ENCODE measurements at places on chromosomes 6 and 20.

GRCh38 chr6:107061125-107062020 is 33.4 kb downstream of the MTRES1 start:
- DNase-seq: no peak

- peak; percentile 42 for DNase-seq
These were observed 139.7 kb downstream of the PAK5 start for GRCh38 chr20:9699181-9699580.

- DNase-seq: no peak
These were observed 5.8 kb downstream of the OLIG3 start for GRCh38 chr6:137488150-137489045.

GRCh38 chr20:45049438-45049837 is 51.5 kb downstream of the KCNS1 start:
- DNase-seq: no peak

- peak; percentile 75 for DNase-seq
These were observed 23.6 kb downstream of the VPS52 start for GRCh38 chr6:33247977-33248642.

DNA sequence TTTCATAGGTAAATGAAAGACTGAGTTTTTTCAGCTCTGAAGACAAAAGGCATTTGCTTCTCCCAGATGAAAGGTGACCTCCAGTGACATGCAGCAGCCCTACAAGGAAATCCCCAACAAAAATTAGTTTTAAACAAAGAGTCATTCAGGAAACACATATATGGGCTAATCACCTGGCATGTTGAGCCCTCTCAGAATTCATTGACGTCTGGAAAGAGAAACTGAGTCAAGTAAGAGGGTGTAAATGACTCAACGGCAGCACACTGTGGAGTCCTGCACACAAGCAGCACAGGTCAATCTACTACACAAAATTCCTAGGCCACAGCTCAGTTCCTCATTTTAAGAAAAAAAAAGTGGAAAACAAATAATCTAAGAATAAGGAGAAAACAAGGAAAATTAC is 592.3 kb downstream of the EPHA7 start:
- DNase-seq: no peak

DNA sequence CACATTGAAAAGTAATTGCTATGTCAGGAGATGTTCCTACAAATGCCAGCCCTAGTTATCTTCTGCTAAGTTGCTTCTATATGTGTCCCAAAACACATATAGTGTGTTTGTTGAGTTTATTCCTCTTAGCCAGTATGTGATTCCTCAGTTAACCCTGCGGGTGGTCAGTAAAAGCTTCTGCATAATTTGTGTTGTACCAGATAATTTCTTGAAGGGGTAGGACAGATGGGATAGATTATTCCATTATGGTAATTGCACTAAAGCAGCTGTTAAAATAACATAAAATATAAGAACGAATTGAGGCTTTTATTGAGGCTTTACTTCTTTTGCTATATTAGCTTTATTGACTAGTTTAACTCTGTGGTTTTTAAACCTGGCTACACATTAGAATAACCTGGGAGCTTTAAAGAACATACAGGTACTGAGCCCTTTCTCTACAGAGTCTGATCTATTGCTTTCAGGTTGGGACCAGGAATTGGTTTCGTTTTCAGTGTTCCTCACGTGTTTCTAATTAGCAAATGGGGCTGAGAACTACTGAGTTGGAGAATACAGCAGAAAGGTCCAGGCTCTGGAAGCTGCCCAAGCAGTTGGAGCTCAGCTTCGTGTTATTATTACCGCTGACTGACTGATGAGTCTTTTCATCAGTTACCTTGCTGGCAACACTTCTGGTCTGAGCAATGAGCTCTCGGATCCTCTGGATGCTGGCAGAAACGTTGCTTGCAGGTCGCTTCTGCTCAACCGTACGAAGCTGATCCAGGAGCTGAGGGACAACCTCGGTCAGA is 56.9 kb downstream of the FAM229B start:
- DNase-seq: no peak

GRCh38 chr6:105258816-105259215 is 79.0 kb upstream of the POPDC3 start:
- DNase-seq: no peak

- DNase-seq: peak; percentile 53
These were observed 114.1 kb upstream of the HDDC2 start for GRCh38 chr6:125415913-125416312.

- DNase-seq: no peak
These were observed 50.6 kb upstream of the FUCA2 start for GRCh38 chr6:143562143-143562542.

DNA sequence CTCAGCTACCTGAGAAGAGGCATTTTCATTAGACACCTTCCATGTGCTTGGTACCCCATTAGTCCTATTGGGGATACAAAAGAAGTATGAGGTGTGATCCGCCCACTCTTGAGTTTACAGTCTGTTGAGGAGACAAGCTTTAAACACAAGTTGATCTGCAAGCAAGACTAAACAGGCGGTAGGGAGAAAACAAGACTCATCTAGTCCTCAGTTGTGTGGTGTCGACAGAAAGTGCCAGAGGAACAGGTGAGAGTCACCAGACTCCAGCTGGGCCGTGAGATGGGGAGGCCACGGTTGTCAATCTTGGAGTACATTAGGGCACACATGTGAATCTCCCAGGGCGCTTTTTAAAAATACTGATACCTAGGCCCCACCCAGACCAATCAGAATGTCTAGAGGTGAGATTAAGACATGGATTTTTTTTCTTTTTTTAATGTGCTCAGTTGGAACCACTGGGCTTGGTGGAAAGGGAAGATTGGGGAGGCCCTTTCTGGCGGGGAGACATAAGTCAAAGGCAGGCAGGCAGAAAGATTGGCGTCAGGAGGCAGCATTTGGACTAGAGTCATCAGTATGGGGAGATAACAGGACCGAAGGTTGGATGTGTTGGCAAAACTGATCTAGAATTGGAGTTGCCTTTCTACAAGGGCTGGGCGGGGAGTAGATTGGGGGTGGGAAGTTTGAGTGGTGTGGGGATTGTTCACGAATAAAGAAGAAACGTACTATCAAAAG is 10.4 kb downstream of the E2F3 start:
- no peak for DNase-seq

DNA sequence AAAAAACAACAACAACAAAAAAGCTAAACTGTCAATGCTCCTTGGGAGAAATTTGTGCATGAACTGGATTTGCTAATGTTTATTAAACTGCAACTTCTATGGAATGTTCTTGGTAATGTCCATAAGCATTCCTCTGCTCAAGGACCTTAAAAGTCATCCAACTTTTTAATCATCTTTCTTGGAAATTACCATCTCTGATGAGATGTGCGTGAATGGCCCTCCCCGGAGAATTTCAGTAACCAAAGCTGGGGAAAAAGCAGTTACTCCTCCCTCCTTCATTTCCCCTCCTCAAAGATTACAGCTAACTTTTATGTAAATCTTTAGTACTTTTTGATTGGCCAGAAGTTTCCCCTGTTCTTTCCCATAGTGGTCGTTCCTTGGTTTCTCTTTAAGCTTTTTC is 5.2 kb downstream of the TBCC start:
- DNase-seq: no peak

DNA sequence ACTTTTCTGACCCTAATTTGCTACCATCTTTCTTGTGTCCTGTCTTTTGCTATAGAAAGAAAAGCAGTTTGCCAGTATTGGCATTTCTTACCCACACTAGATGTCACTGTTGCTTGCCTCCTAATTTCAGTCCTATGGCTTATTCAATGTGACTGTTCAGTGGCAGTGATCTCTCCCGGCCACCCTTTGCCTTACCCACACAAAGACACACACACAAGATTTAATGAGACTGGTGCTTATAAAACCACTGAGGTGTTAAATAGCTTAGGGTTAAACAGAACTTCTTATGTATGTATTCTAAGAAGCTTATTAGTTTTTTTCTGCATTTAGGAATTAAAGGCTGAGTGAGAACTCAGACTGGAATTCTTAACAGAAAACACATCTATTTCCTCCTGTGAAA is 233.6 kb upstream of the ASCC3 start:
- DNase-seq: peak; percentile 30

DNA sequence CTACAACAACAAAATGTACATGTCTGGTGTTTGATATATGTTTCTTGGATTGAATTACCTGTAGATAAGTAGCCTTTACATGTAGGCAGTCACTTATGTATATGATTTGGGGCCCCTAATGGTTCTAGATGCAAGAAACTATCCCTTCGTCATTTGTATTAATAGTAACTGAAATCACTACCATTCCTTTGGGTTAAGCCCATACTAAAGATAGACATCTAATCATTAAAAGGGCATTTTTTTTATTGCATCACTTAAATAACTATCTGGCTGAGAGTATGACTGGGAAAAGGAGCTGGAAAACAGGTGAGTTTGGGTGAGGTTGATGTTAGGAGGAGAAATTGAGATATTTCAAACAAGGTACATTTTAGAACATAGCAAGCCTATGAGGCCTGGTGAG is 213.5 kb upstream of the PLN start:
- DNase-seq: no peak

DNA sequence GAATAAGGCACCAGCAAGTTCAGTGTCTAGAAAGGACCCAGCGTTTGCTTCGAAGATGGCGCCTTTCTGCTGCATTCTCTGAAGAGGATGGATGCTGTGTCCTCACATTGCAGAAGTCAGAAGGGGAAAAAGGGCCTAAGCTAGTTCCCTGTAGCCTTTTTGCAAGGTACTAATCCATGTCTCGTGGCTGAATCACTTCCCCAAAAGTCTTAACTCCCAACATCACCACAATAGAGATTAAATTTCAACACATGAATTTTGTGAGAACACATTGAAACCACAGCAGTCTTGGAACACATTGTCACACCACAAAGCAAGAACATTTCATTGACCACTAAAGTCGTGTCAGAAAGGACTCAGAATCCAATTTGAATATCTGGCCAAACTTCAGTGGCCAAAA is 42.1 kb downstream of the KLHL31 start:
- DNase-seq: peak; percentile 83

DNA sequence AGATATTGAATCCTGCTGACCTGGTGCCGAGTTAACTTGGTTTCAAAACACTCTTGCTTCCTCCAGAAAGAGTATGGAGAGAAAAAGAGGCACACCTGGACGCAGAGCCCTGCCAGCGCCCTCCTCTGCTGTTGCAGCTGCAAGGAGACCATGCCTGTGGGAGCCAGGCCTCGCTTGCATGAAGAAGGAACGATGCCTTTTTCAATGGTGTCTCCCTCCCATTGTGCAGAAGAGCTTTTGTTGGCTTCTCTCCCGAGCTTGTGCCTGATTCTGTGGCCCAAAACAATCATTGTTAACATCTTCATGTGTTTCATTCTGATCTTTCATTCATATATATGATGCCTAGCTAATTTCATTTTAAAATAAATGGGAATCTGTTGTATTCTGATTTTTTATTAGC is 98.1 kb downstream of the FAM120B start:
- DNase-seq: no peak

DNA sequence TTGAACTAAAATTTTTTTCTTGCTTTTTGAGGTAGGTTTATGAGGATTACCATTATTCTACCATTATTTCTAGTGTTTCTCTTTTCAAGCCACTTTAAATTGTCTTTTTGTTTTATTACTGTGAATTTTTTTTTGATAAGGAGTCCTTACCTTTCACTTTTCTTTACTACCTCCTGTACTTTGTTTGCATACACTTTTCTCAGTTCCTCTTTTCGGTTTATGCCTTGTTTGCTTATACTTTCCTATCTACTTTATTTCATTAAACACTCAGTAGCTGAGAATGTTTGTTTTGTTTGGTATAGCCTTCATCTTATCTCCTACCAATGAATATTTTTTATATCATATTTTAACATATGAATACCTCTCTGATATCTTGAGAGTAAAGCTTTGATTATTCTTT is 147.9 kb downstream of the TFAP2B start:
- no peak for DNase-seq

- no peak for DNase-seq
These were observed 56.9 kb upstream of the TIAM2 start for GRCh38 chr6:154938221-154938580.

DNA sequence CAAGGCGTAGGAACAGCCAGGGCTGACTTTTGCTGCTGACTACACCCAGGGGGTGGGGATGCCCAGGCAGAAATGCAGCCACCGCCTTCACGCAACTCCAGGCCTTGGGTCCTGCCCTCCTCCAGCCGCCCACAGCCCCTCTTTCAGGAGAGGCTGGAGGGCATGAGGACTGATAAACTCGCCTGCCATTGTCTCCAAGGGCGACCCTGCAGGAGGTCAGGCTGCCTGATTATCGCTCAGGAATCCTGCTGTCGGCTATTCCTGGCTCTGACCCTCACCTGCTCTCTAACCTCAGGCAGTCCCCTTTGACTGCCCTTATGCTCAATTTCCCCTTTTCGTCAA is 62.0 kb upstream of the HDDC2 start:
- DNase-seq: no peak

- peak; percentile 95 for DNase-seq
These were observed 188.2 kb upstream of the PREP start for GRCh38 chr6:105591053-105591452.

GRCh38 chr6:127299522-127300240 is 33.0 kb downstream of the RNF146 start:
- DNase-seq: no peak

- DNase-seq: peak; percentile 31
These were observed 82.3 kb upstream of the CD83 start for GRCh38 chr6:14035071-14035847.

GRCh38 chr6:77619114-77619513 is 33.7 kb upstream of the MEI4 start:
- DNase-seq: no peak

GRCh38 chr6:157533048-157533871 is 152.3 kb downstream of the ZDHHC14 start:
- no peak for DNase-seq

DNA sequence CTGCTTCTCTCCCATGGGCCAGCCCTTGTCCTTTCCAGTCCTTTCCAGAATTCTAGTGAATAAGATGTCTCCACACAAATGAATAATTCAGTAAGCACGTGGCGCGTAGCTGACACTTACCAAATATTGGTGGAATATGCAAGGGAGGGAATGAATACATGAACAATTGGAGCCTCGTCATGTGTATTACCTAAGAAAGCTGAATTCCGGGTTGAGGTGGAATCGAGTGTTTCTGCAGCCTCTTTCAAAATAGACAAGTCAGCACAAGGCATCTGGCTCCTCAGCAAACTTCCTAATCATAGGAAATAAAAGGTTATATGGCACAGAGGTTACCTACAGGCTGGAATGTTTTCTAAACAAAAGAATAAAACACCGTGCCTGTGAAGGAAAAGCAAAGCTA is 47.0 kb upstream of the NT5E start:
- peak; percentile 79 for DNase-seq

GRCh38 chr20:32358632-32358882 is 426 bp downstream of the ASXL1 start:
- no peak for DNase-seq

DNA sequence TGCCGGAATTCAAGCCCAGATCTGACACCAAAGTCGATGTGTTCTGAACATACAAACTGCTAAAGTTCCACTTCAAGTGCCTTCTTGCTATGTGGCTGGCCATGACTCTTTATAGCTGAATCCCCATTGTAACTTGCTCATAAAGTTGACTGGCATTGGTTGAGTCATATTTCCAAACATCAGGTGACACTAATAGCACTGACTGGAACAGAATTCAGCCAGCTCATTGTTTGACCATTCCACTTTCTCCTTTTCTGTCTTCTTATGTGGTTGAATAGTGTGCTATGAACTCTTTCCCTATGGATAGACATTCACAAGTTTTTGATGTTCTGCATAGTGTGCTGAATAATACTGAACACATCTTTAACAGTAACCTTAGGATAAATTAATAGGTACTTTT is 266.2 kb upstream of the ZFP64 start:
- no peak for DNase-seq

All from mammary epithelial cell (primary cell).